ENCODE measurements at places on chromosomes 16 and 17.

- no peak overlapping the region for H3K4me3 ChIP-seq
- no peaks in the 10 kb centered on the region for H3K27me3 ChIP-seq
- peak overlapping the region; percentile 6 for H3K27ac ChIP-seq
- H3K36me3 ChIP-seq: no peaks in the 10 kb centered on the region
These were observed 488.9 kb downstream of the SHISA9 start for GRCh38 chr16:13390093-13390985.

- no peaks in the 10 kb centered on the region for H3K36me3 ChIP-seq
- H3K27me3 ChIP-seq: peaks cover 25% of the 10 kb centered on the region
- DNase-seq: no peak
- H3K27ac ChIP-seq: no peak overlapping the region
These were observed 676 bp upstream of the KRT13 start for GRCh38 chr17:41505809-41506767.

DNA sequence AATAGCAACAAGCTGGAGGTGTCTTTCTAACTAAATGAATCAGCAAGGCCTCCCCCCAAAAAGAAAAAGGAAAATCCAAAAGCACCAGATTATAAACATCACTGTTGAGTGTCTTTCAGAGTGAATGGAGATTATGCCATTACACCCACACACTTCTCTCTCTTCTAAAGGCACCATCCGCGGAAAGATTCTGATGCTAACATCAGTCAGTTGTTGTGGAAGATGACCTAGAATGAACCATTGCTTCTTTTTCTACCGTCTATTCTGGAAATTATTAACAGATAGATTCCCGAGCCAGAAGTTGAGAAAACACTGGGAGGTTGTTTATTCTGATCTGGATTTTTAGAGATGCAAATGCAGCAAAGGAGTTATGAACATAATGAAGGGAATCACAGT, 60.9 kb upstream of the FAM20A start:
- no peaks in the 10 kb centered on the region for H3K4me1 ChIP-seq
- no peak for DNase-seq
- no peak overlapping the region for H3K4me3 ChIP-seq
- H3K36me3 ChIP-seq: no peaks in the 10 kb centered on the region
- no peaks in the 10 kb centered on the region for H3K27me3 ChIP-seq
- H3K27ac ChIP-seq: no peak overlapping the region

GRCh38 chr17:57541472-57542394, 203.4 kb downstream of the CCDC182 start:
- no peak overlapping the region for H3K27ac ChIP-seq
- H3K4me3 ChIP-seq: peak overlapping the region; percentile 29
- peaks cover 3% of the 10 kb centered on the region for H3K36me3 ChIP-seq
- peaks cover 12% of the 10 kb centered on the region for H3K4me1 ChIP-seq
- DNase-seq: peak; percentile 96
- peaks cover 32% of the 10 kb centered on the region for H3K27me3 ChIP-seq

GRCh38 chr17:61862105-61862574, 1.2 kb downstream of the BRIP1 start:
- H3K4me3 ChIP-seq: peak overlapping the region; percentile 93
- H3K27ac ChIP-seq: peak overlapping the region; percentile 78
- H3K27me3 ChIP-seq: no peaks in the 10 kb centered on the region

GRCh38 chr17:79046916-79047280, 22.9 kb downstream of the C1QTNF1 start:
- H3K27me3 ChIP-seq: peaks cover 25% of the 10 kb centered on the region
- no peaks in the 10 kb centered on the region for H3K4me1 ChIP-seq
- H3K27ac ChIP-seq: no peak overlapping the region
- H3K4me3 ChIP-seq: peak overlapping the region; percentile 40

DNA sequence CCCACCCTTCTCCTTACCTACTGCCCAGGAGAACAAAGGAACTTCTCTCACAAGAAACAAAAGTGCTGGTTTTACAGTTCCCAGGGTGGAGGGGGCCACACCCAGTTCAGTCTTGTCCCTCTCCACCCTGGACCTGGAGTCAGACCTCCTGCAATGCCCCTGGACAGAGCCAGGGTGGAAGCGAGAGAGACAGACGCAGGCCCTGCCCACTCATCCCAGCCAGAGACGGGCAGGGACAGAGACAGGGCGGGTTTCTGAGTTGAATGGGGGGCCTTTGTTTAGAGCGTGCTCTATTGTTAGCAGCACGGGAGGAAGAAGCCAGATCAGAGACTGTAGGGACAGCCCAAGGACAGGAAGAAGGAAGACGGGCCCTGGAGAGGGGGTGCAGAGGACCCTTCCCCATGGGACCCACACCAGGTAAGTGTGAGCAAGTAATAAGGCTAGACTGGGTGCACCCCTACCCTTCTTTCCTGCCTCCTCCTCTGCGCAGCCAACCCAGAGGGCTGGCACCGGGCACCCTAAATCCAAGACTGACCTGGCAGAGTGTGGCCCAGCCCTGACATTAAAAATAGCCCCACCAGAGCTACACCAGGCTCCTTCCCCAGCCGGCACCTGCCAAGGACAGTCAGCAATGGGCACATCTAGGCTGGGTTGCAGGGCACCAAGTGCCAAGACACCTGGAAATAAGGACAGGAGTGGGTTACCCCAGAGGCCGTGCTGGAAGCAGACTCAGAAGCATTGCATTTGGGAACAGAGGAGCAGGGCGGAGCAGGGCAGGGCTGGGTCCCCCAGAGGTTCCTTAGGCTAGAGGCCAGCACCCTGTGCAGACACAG, 10.9 kb downstream of the JUP start:
- H3K27ac ChIP-seq: peak overlapping the region; percentile 95
- H3K36me3 ChIP-seq: no peaks in the 10 kb centered on the region
- DNase-seq: no peak
- peaks cover 70% of the 10 kb centered on the region for H3K4me1 ChIP-seq
- no peaks in the 10 kb centered on the region for H3K27me3 ChIP-seq

DNA sequence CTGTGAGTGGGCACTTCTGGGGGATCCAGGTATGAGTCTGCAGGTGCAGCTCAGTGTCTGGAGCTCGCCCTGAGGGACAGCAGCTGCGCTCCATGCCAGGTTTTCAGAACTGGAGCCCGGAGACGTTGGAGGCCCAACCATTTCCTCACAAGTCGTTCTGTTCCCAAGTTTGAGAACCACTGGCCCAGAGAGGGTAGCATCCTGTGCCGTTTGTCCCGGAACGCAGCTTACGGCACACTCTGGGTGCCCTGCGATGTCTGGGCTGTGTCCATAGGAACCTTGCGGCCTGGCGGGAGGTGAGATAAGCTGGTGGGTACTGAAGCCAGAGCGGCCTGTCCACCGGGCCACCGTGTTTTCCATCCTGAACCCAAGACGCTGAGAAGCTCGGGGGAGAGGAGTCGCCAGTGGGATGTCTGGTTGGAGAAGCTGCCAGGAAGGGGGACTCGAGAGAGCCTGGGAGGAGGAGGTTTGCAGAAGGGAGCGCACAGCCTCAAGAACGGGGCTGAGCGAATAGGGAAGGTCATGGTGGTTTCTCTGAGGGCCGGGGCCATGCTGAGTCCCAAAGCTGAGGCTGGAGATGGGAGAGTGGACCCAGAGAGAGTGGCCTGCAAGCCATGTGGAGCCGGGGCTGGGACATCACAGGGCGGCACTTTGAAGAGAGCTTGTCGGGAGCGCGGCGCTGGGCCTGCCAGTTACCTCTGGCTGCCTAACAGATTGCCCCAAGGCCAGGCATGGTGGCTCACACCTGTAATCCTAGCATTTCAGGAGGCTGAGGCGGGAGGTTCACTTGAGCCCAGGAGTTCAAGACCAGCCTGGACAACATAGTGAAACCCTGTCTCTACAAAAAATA, 211.0 kb upstream of the GSE1 start:
- H3K27ac ChIP-seq: no peak overlapping the region
- peaks cover 53% of the 10 kb centered on the region for H3K4me1 ChIP-seq
- no peaks in the 10 kb centered on the region for H3K36me3 ChIP-seq

- H3K4me3 ChIP-seq: no peak overlapping the region
- H3K27ac ChIP-seq: no peak overlapping the region
- H3K27me3 ChIP-seq: no peaks in the 10 kb centered on the region
- H3K4me1 ChIP-seq: no peaks in the 10 kb centered on the region
- no peak for DNase-seq
These were observed 110.5 kb downstream of the PMP22 start for GRCh38 chr17:15154618-15155017.

GRCh38 chr16:10616756-10617640, 36.6 kb upstream of the EMP2 start:
- no peak overlapping the region for H3K27ac ChIP-seq
- H3K4me3 ChIP-seq: no peak overlapping the region
- no peaks in the 10 kb centered on the region for H3K4me1 ChIP-seq
- peaks cover 14% of the 10 kb centered on the region for H3K27me3 ChIP-seq
- no peaks in the 10 kb centered on the region for H3K36me3 ChIP-seq

- peaks cover 46% of the 10 kb centered on the region for H3K36me3 ChIP-seq
- peak overlapping the region; percentile 95 for H3K4me3 ChIP-seq
- peak; percentile 23 for DNase-seq
These were observed 2.2 kb downstream of the UBALD1 start for GRCh38 chr16:4612474-4612931.

DNA sequence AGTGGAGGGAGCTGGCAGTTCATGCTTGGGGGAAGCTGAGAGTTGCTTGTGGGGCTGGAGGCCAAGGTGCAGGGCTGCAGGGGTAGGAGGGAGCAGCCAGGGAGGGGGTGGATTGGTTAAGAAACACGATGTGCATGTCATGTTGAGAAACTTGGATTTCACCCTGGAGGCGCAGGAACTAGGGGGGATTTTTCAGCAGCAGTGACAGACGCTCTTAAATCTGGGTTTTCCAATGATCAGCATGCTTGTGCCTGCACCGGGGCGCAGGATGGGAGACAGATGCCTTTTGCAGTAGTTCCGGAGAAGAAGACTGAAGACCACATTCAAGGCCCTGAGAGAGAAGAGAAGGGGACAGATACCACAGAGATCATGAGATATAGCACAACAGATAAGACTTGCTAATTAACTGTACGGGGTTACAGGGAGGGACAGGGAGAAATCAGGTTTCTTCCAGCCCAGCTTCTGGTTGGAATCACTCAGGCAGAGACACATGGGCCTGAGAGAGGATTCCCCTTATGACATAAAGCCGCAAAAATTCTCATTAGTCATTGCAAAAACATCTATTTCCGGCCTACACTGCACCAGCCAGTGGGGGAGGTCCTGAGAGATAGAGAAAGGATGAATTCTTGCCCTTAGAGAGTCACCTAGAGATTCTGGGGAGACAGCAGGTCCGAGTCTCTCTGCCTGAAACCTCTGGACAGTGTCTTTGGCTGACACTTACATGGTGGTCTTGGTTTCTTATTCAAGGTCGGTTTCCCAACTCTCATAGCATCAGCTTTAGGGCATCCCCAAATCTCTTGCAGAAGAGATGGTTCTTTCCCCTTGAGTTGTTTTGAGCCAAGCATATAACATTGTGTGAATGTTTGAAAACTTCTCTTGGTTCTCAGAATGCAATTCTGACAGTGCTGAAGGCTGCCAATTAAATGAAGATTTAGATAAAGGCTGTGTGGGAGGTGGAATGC, 27.1 kb downstream of the CDH13 start:
- peak overlapping the region; percentile 98 for H3K27ac ChIP-seq
- peaks cover 16% of the 10 kb centered on the region for H3K4me1 ChIP-seq
- H3K36me3 ChIP-seq: no peaks in the 10 kb centered on the region

GRCh38 chr16:57355898-57356414, 2.6 kb upstream of the CCL22 start:
- no peak overlapping the region for H3K27ac ChIP-seq
- H3K4me1 ChIP-seq: no peaks in the 10 kb centered on the region
- no peaks in the 10 kb centered on the region for H3K36me3 ChIP-seq
- H3K4me3 ChIP-seq: no peak overlapping the region
- DNase-seq: no peak
- peaks cover 5% of the 10 kb centered on the region for H3K27me3 ChIP-seq

GRCh38 chr16:68276223-68276622, 11.9 kb downstream of the SLC7A6 start:
- no peak overlapping the region for H3K27ac ChIP-seq
- H3K36me3 ChIP-seq: peaks cover 28% of the 10 kb centered on the region
- no peaks in the 10 kb centered on the region for H3K27me3 ChIP-seq
- DNase-seq: no peak

DNA sequence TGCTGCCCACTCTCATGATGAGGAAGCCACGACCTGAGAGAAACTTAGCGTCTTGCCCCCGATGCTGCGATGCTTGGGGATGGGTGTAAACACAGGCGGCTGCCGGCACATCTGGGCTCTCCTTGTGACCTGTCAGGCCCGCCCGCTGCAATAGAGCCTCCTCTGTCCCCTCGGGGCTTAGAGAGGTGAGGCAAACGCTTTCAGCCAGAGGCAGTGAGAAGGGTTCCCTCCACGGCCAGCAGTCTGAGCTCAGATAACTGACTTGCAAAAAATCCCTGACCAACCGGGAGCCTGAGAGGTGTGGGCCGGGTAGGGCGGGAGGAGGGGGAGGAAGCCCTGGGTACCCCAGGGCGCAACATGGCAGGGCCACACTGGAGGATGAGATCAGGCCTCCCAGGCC, 260.6 kb downstream of the C16orf95 start:
- no peaks in the 10 kb centered on the region for H3K36me3 ChIP-seq
- H3K4me1 ChIP-seq: peaks cover 7% of the 10 kb centered on the region
- peaks cover 74% of the 10 kb centered on the region for H3K27me3 ChIP-seq
- DNase-seq: no peak

GRCh38 chr17:75047398-75048098, 523 bp downstream of the KCTD2 start:
- no peak overlapping the region for H3K27ac ChIP-seq
- peaks cover 3% of the 10 kb centered on the region for H3K36me3 ChIP-seq
- peaks cover 4% of the 10 kb centered on the region for H3K4me1 ChIP-seq
- peak overlapping the region; percentile 96 for H3K4me3 ChIP-seq
- peak; percentile 20 for DNase-seq

GRCh38 chr16:85873153-85873552, 25.8 kb upstream of the IRF8 start:
- no peak overlapping the region for H3K4me3 ChIP-seq
- no peak for DNase-seq
- peaks cover 44% of the 10 kb centered on the region for H3K27me3 ChIP-seq
- H3K27ac ChIP-seq: no peak overlapping the region

DNA sequence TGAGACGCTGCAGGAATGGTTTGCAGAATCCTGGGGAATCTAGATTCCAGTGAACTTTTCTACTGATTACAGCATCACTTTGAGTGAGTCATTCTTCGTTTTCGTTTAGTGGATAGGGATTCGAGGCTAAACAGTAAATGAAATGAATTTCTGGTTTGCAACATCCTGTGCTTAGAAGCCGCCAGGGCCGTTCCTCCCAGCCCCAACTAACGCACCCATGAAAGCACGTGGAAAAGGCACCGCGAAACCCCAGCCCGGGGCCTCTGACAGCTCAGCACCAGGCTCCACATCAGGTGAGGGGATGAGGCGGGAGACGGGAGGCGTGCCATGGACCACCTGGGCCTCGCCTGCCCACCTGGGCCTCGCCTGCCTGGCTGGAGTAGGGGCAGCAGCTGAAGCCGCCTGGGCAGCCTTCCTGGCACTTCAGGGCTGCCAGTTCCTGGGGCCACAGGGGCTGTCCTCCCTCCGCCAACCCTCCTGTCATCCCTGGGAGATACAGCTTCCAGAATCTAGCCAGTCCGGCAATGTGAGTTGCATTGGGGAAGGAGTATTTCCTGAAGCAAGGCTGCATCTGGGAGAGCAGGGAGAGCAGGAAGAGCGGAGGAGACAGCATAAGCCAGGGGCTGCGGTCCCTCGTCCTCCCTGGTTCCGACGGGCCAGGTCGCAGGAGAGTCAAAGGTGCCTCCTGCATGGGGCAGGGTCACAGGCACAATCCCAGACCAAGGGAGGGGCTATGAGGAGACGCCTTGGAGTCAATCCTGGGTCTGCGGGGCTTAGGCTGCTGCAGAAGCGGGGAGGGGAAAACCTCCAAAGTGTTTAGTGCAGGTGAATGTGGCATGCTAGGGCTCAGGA, 78.4 kb downstream of the RPH3AL start:
- no peak overlapping the region for H3K4me3 ChIP-seq
- no peak for DNase-seq
- H3K36me3 ChIP-seq: peaks cover 18% of the 10 kb centered on the region
- H3K27me3 ChIP-seq: no peaks in the 10 kb centered on the region
